ENCODE measurements at places on chromosomes 2 and 18.

GRCh38 chr18:6939972-6940371, 177.6 kb downstream of the LAMA1 start:
- no peaks in the 10 kb centered on the region for H3K36me3 ChIP-seq
- no peak for DNase-seq
- H3K27me3 ChIP-seq: no peaks in the 10 kb centered on the region
- H3K27ac ChIP-seq: no peak overlapping the region
- H3K4me3 ChIP-seq: no peak overlapping the region

DNA sequence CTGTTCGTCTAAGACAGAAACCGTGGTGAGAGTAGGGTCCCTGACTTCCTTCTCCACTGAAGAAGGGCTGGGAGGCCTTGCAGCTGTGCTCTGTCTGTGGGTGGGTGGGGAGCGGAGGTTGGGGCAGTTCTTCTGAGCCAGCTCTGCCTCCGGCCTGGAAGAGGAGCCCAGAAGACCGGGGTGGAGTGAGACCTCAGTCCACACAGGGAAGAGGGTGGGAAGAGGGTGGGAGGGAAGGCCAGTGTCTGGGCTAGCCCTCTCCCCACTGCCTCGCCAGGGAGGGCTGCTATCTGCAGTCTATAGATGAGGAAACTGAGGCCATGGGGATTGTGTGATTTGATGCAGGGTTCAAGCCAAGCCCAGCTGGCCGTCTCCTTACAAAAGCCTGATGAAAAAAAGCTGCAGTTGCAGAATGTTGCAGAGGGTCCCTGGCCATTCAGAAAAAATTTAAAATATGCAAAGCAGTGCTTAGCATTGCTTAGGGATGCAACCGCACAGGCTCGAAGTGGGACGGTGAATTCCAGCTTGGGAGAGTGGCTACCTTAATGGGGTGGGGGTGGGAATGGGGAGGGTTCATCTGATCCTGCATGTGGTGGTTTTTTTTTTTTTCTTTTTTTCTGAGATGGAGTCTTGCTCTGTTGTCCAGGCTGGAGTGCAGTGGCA, 181.6 kb upstream of the HS6ST1 start:
- H3K4me1 ChIP-seq: no peaks in the 10 kb centered on the region
- DNase-seq: no peak
- no peaks in the 10 kb centered on the region for H3K36me3 ChIP-seq
- no peak overlapping the region for H3K27ac ChIP-seq

- no peak overlapping the region for H3K4me3 ChIP-seq
- H3K36me3 ChIP-seq: no peaks in the 10 kb centered on the region
- H3K4me1 ChIP-seq: no peaks in the 10 kb centered on the region
- peaks cover 32% of the 10 kb centered on the region for H3K27me3 ChIP-seq
These were observed 7.1 kb upstream of the FIGLA start for GRCh38 chr2:70797506-70797905.

GRCh38 chr2:108916122-108916795, 72.8 kb downstream of the EDAR start:
- H3K4me1 ChIP-seq: no peaks in the 10 kb centered on the region
- DNase-seq: no peak
- no peaks in the 10 kb centered on the region for H3K27me3 ChIP-seq
- H3K36me3 ChIP-seq: no peaks in the 10 kb centered on the region

- H3K27ac ChIP-seq: no peak overlapping the region
- no peaks in the 10 kb centered on the region for H3K36me3 ChIP-seq
- no peaks in the 10 kb centered on the region for H3K27me3 ChIP-seq
These were observed 470.3 kb downstream of the MBD2 start for GRCh38 chr18:53754154-53754553.

GRCh38 chr2:219104107-219105035, 43.6 kb upstream of the IHH start:
- peaks cover 3% of the 10 kb centered on the region for H3K4me1 ChIP-seq
- no peaks in the 10 kb centered on the region for H3K36me3 ChIP-seq
- H3K4me3 ChIP-seq: no peak overlapping the region

DNA sequence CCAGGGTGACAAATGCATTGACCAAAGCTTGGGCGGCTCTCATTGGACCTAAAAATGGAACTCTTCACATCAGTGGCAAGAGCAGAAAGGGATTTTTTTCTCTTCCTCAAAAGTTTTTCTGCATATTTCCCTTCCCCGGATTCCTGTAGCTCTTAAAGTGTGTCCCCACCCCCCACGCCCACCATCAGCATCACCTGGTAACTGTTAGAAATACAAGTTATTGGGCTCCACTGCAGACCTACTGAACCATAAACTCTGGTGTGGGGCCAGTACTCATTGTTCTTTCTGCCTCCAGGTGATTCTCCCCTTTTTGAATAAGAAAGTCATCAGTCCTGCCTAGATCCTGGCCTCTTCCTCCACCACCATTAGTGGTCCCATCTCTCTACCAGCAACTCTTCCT, 1.3 kb upstream of the MYO5B start:
- H3K4me1 ChIP-seq: peaks cover 9% of the 10 kb centered on the region
- peaks cover 82% of the 10 kb centered on the region for H3K27me3 ChIP-seq
- no peak overlapping the region for H3K4me3 ChIP-seq
- H3K27ac ChIP-seq: no peak overlapping the region
- no peaks in the 10 kb centered on the region for H3K36me3 ChIP-seq

DNA sequence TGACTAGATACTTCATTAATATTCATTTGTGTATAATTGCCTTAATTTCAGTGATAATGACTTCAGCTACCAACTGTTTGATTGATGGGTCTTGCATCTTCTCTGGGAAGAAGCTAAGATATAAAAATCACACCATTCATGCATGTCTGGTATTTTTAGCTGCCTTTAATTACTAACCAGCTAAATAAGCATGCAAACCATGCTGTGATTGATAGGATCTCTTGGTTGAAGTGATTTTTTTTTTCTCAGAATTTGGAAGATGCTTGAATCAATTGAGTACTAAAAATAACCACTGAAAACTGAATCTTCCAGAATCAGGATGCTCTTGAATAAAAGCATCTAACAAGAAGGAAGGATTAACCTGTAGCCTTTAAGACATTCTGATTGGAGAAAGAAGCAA, 668.8 kb downstream of the TDRD15 start:
- no peak for DNase-seq
- H3K36me3 ChIP-seq: no peaks in the 10 kb centered on the region
- H3K4me1 ChIP-seq: no peaks in the 10 kb centered on the region
- H3K27me3 ChIP-seq: no peaks in the 10 kb centered on the region
- no peak overlapping the region for H3K27ac ChIP-seq
- H3K4me3 ChIP-seq: no peak overlapping the region

DNA sequence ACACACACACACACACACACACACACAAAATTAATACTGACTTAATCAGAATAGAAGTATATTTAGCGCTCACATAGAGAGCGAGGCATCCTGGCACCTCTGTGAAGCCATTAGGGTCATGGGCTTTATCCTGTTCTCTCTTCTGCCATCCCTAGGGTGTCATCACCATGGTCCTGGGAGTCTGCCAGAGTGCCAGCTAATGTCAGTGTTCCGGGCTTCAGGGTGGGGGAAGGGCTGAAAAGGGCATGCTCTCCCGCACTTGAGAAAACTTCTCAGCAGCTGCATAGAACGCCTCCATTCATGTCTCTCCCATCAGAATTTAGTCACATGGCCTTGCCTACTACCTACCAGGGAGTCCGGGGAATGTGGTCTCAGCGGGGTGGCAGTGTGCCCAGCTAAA, 19.7 kb upstream of the DYNC2LI1 start:
- no peaks in the 10 kb centered on the region for H3K4me1 ChIP-seq
- peaks cover 3% of the 10 kb centered on the region for H3K27me3 ChIP-seq
- H3K36me3 ChIP-seq: no peaks in the 10 kb centered on the region
- DNase-seq: no peak
- H3K27ac ChIP-seq: no peak overlapping the region
- H3K4me3 ChIP-seq: no peak overlapping the region

GRCh38 chr2:181157326-181157725, 176.9 kb downstream of the UBE2E3 start:
- DNase-seq: no peak
- no peak overlapping the region for H3K27ac ChIP-seq
- peaks cover 24% of the 10 kb centered on the region for H3K4me1 ChIP-seq
- H3K36me3 ChIP-seq: peaks cover 63% of the 10 kb centered on the region
- H3K4me3 ChIP-seq: no peak overlapping the region

DNA sequence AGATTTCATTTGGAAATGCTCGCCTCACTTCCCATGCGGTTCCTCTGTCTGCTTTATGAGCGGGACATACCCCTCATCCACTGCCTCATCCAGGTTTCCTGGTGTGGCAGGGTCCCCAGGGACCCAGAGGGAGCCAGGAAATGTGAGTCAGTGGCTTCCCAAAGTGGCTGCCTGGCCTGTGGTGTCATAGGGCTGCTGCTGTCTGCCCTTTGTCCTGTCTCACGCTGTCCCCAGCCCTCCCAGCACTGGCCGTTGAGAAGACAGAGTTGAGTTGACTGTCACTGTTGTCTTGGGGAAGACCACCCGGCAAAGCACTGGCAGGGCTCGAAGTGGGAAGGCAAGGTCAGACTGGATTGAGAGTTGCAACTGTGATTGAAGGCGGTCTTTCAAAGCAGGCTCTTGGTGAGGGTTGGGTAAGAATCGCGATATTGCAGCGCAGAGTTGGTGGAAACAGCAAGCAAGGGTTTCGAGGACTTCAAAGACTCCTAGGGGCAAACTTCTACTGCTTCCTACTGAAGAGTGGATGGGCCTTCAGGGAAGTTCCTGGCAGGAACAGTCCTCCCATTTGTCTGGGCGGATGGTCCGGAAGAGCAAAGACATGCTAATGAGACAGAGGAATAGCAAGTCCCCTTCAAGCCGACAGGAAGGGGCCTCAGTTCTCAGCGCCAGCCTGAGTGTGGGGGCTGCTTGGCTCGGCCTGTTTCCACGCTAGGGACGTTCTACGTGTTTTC, 33.9 kb downstream of the RAB31 start:
- DNase-seq: no peak
- no peaks in the 10 kb centered on the region for H3K36me3 ChIP-seq
- no peak overlapping the region for H3K27ac ChIP-seq

DNA sequence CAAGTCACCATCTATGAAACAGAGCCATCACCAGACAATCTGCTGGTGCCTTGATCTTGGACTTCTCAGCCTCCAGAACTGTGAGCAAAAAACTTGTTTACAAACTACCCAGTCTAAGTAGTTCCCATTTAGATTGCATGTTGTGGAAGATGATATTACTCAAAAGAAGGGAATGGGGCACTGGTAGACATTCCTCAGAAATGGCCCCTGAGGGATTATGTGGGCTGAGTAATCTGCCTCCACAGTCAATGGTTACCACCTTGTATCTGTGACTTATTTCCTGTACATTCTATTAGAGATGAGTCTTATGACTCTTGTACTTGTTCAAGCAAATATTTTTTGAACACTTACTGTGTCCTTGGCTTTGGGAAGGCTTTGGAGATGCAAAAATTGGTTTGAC, 160.4 kb downstream of the NUP35 start:
- no peaks in the 10 kb centered on the region for H3K36me3 ChIP-seq
- no peaks in the 10 kb centered on the region for H3K4me1 ChIP-seq
- H3K27ac ChIP-seq: no peak overlapping the region
- no peaks in the 10 kb centered on the region for H3K27me3 ChIP-seq

GRCh38 chr2:71937396-71937795, 210.3 kb downstream of the CYP26B1 start:
- no peaks in the 10 kb centered on the region for H3K4me1 ChIP-seq
- no peak overlapping the region for H3K4me3 ChIP-seq
- peaks cover 2% of the 10 kb centered on the region for H3K27me3 ChIP-seq
- no peak overlapping the region for H3K27ac ChIP-seq
- H3K36me3 ChIP-seq: no peaks in the 10 kb centered on the region
- no peak for DNase-seq

GRCh38 chr2:75604484-75604883, 42.1 kb upstream of the MRPL19 start:
- no peaks in the 10 kb centered on the region for H3K36me3 ChIP-seq
- DNase-seq: no peak
- no peak overlapping the region for H3K4me3 ChIP-seq

DNA sequence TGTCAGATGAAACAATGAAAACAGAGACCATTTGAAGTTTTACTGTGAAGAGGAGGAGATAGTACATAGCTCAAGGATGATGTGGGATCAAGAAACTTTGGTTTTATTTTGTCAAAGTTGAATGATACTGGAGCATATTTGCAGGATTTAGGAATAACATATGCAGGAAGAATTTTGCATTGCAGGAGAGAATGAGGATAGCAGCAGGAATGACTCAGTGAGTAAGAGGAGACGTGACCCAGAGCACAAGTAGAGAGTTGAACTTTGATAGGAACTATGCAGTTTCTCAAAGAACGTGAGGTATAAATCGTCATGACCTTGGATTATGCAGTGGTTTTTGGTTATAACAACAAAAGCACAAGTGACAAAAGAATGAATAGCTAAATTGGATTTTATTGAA, 47.7 kb downstream of the MAPRE2 start:
- H3K27me3 ChIP-seq: no peaks in the 10 kb centered on the region
- no peak for DNase-seq
- H3K27ac ChIP-seq: no peak overlapping the region
- no peak overlapping the region for H3K4me3 ChIP-seq
- H3K36me3 ChIP-seq: peaks cover 6% of the 10 kb centered on the region

DNA sequence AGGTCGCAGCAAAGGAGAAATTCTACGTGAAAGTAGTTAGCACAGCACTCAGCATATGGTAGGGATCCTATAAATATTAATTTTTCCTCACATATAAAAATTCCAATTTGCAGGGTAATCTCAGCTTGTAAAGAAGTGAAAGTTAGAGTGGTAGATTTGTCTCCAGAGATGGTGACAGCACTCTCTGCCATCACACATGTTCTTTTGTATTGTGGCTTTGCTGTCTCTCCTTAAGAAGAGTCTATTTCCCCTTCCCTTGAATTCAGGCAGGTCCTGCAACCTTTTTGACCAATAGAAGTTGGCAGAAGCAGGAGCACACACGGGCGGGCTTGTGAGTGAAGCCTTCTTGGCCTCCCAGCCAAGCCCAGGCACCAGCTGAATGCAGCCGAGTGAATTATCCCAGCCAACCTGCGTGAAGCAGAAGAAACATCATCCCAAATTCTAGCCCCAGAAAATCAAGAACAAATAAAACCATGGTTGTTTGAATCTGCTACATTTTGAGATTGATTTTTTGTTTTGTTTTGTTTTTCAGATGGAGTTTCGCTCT, 107.8 kb upstream of the COPS8 start:
- no peak overlapping the region for H3K4me3 ChIP-seq
- DNase-seq: no peak
- H3K27me3 ChIP-seq: peaks cover 9% of the 10 kb centered on the region
- no peak overlapping the region for H3K27ac ChIP-seq
- no peaks in the 10 kb centered on the region for H3K36me3 ChIP-seq
- no peaks in the 10 kb centered on the region for H3K4me1 ChIP-seq

Data from activated CD8-positive, alpha-beta memory T cell treated with anti-CD3 and anti-CD28 coated beads, Interleukin-2, amount 10 ng/mL, durations not matched to agents 7 days and 5 days (primary cell).